D341Med (cell line): ENCODE measurements at places on chromosomes 1 and 21.
A peak's percentile ranks its signal among the peaks of the same experiment; 100 is the strongest.

DNA sequence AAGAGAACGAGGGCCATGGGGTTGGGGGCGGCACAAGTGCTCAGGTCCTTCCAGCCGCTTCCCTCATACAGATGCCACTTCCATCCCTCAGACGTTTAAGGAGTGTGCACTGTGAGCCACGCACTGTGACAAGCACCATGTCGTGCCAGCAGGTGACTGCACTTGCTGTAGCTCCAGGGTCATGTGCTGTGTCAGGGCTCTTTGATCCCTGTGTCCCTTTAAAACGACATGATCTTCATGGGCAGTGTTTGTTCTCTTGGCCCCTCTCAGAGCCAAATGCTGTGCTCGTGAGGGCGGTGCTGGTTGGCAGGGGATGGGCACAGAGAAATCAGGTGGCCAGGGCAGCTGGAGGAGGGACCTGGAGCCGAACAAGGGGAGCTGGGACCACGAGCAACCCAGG, 19.9 kb downstream of the IL10RB start:
- no peak for DNase-seq

DNA sequence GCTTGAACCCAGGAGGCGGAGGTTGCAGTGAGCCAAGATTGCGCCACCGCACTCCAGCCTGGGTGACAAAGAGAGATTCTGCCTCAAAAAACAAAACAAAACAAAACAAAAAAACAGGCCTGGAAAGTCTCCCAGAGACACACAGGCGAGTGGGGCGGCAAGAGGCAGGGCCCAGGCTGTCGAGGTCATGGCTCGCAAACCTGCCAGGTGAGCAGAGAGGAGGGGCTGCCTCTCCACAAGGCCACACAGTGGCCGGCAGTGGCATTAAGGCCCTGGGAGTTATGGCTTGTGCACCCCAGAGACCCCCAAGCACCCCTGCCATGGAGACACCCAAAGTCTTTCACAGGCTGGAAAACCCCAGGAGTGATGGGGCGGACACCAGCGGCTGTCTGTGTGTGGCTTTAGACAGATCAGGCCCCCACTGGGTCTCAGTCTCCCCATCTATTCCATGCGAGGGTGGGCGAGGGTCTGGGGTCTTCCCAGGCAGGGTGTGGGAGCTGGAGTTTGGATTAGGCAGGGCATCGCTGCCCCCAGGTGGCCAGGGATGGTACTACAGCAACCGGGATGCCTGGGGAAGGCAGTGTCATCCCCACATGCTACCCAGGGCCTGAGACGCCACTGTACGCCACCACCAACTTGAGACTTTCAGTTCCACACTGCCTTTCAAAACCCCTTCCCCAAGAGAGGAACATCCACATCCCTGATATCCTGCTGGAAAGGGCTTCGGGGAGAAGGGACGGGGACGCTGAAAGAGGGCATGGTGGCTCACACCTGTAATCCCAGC, 7.3 kb upstream of the CTRC start:
- DNase-seq: peak; percentile 87

GRCh38 chr1:214264196-214264595, 16.8 kb upstream of the SMYD2 start:
- DNase-seq: no peak

DNA sequence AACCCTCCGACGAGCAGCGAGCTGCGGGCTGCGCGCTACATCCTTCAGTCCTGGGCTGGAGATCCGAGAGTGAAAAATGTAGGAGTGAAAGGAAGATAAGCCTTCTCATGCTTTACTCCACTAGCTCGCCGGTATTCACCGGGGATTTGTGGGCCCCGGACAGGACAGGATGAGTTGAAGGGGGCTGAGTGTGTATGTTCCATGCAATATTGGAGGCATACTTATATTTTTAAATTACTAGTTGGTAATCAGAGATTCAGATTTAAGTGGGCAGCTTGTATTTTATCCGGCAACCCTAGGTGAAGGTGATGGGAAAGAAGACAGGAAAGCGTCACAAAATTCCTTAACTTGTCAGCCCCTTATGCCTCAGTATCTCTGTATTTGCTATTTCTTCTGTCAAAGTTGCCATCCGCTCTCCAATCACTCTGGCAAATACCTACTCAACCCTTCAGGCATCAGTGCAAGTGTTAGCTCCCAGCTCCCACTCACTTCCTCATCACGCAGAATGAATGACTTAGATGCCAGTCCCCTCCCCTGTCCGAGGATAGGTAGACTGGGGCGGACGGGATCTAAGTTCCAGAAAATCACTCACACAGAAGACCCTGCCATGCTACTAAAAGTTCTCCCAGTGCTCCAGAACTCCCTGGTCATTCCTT, 503 bp upstream of the PIGM start:
- no peak for DNase-seq

DNA sequence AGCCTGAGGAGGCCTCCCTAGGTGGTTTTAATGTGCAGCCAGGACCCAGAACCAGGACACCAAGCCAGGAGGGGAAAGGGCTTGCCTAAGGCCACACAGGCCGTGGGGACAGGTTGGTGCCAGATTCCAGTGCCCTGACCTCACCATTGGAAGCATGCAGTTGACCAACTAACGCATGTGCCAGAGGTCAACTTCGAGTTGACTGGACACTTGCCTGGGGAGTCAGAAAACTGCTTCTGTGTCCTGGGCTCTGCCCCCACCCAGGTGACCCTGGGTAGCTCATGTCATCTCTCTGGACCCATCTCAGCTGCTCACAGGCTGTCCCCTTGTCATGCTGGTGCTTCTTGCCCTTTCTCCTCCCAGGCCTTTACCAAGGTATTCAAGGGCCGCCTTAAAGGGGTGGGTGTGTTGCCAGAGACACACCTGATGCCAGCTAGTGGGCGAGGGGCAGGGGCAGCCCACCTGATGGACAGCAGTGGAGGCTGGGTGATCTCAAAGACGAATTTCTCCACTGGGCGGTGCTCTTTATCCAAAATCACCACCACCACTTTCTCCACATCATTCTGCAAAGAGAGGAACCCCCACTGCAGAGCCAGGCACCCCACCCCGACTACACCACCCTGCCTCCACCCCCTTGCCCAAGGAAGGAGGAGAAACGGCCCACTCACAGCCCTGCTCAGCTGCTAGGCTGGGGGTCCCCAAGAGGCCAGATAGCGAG, 4.4 kb downstream of the MAD2L2 start:
- DNase-seq: no peak

- DNase-seq: no peak
Observed at GRCh38 chr1:185907246-185907645, 173.1 kb downstream of the HMCN1 start.

GRCh38 chr1:205108464-205108863, 13.3 kb downstream of the RBBP5 start:
- no peak for DNase-seq

DNA sequence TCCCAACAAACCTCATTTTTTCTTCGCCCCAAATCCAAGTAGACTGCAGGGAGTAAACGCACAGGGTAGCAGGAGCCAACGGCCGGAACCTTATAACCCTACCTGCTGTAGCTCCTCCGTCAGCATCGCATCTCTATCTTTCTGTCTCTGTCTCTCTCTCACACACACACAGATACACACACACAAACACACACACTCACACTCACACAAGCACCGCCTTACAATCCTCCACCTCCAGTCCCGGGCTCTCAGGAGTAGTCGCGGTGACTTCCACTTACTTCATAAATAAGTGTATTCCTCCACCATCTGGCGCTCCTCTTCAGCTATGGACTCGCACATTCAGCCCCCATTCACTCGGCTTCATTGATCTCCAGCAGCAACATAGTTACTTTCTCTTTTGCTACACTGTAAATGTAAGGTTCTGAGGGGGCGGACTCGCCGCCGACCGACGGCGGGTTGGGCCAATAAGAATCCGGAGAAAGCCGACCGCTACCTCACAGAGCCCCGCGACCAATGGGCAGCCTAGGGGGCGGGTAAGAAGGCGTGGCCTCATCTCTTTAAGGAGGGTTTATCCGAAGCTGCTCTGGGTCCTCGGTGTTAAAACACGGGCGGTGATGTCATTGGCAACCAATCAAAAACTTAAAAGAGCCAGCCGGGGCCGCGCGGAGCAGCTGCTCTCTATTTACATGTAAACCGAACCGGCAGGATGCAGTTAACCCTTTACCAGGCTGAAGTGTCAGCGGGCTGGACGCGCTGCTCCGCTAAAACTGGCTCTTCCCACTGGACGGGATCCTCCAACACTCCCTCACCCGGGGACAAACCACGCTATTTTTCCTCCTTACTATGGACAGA, at the start of gene DUSP10:
Gene DUSP10 (minus strand): TSS at position 387 of the 852 bp plus-strand sequence. CDS start 2,345 bp downstream, outside the sequence.
- DNase-seq: peak; percentile 98

- DNase-seq: no peak
Observed at GRCh38 chr21:26388731-26389231, 184.3 kb downstream of the CYYR1 start.

DNA sequence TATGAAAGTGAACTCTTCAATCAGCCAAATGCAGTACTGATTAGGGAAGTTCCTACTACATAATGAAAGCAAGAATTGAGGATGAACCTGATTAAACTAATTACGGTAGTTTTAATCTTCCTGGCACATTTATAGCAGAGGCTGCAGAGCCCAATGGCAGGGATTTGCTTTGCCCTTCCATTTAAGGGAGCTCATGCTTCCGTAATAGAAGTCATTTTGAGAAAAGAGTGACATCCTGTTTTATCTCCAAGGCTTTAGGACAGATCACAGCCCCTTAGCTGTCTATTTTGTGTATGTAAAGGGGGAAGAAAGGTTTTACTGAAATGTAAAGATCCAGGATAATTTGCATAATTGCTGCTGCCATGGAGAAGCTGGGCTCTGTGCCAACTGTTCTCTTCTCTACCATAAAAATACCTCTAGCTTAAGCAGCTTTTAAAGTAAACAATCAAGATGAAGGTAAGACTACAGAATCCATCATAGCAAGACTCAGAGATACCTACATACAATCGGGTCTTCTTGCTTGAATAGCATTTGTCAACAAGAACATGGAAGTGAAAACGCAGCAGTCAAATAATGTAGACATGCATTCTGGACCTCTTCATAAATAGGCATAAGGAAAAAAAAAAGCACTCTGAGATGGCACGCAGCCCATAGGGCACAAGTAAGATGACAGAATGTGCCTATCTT, 62.5 kb downstream of the ASH1L start:
- peak; percentile 76 for DNase-seq

- no peak for DNase-seq
Observed at GRCh38 chr1:201092738-201093137, 19.5 kb downstream of the CACNA1S start.

GRCh38 chr21:39318091-39318959, 4.9 kb upstream of the BRWD1 start:
- no peak for DNase-seq

DNA sequence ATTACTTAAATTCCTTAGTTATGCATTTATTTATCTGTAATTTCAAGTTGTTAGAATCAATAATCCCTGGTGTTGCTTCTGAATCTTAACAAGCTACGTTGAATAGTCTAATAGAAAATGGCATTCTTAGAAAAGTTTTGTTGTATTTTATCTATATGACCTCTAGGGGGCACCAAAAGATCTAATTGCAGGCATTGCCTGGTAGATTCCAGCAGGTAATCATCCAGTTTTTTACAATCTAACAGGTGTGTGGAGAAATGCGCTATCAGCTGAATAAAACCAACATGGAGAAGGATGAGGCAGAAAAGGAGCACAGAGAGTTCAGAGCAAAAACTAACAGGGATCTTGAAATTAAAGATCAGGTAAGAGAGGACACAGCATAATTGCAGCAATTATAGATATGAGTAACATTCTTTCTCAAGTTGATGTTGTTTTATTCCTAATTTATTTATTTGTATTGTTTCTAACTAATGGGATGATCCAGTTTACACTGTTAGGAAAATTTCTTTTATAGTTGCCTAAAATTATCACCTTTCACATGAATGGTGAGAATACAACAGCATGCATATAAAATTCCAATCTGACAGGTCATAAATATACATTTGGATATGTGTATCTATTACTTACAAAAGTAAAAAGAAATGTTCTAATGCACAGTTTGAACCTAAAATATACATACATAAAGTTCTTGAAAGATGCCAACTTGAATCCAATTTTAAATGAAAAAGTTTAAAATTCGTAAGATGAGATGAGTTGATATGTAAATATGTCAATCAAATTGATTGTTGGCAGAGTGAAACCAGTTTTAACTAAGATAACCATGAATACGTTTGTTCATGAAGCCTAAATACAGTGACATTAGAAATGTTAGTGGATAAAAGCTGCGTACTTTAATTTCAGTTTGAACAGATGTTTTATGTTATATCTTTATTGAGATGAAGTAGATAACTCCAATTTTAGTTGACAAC, 88.4 kb downstream of the SDCCAG8 start:
- DNase-seq: peak; percentile 55

GRCh38 chr1:41581216-41582003, 96.9 kb upstream of the EDN2 start:
- no peak for DNase-seq

GRCh38 chr1:38766125-38766524, 93.4 kb downstream of the RRAGC start:
- DNase-seq: no peak

DNA sequence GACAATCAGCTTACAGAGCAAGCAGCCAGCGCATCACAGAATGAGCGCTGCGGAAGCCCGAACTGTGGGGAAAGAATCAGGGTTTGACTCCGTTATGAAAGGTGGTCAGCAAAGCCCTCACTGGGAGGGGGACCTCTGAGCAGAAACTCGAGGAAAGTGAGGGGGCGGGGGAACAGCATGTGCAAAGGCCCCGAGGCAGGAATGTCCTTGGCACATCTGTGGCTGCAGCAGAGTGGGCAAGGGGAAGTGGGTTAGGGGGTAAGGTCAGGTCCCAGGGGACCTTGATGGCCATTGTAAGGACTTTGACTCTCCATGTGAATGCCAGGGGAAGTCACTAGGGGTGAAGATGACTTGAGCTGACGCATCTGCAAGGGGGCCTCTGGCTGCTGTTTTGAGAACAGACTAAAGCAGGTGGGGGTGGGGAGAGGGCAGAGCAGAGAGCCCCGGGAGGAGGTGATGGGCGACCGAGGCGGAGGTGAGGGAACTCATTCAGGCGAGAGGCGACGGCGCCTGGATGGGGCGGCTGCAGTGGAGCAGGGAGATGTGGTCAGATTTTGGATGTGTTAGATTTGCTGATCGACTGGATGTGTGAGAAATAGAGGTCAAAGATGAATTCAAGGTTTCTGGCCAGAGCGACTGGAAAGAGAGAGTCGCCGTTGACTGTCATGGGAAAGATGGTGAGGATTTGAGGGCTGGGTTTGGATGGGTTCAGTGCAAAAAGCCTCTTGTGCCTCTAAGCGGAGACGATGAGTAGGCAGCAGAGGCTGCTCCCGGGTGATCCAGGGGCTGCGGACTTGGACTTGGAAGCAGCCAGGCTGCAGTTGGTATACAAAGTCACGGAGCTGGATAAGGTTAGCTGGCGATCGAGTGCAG, 108.0 kb upstream of the ZBTB40 start:
- no peak for DNase-seq

DNA sequence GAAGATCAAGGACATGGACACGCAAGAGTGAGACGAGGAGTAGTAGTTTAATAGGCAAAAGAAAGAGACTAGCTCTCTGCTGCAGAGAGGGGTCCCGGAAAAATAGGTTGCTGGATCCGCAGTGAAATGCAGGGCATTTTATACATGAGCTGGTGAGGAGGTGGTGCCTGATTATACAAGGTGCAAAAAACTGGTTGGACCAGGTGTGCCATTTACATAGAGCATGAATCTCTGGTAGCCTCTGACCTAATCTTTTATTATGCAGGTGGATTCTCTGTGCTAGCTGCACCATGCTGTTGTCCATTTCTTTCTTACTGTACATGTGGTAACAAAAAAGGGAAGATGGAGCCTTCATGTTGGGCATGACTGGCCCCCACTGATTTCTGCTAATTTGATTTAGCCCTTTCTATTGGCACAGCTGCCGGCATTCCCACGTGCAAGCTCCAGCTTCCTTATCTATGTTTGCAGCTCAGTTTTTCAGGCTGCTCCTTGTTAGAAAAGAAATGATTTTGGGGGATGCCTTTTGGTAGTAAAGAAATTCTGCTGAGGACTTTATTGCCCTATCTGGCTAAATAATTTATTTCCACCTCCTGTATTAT, 548.1 kb downstream of the BRINP3 start:
- no peak for DNase-seq
